ENCODE measurements at places on chromosomes 5 and 9.

DNA sequence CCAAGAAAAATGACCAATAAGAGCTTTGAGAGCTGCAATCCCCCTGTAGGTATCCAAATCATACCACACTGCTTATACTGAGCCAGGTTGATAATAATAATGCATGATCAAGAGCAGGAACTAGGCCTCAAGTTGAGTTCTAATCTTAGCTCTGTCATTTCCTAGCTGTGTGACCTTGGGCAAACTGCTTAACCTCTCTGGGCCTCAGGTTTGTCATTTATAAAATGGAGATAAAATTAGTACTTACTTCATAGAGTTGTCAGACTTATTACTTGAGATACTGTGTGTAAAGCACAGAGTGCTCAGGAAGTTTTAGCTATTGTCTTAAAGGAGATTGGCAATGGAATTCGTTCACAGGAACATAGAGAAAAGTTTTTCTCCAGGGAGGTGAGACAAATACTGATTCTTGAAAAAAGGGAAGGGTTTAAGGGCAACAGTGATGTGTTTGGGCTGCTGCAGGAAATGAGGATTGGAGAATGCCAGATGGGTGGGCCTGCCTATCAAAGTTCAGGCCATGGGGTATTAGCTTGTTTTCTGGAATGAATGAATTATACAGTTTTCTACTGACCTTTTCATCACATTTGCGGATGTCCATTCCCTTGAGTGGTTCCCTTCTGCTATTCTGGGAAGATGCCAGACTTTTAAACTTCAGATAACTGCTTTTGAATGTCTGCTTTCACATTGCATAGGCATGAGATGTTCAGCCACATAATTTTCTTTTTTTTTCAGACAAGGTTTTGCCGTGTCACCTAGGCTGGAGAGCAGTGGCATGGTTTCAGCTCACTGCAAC lies 10.2 kb upstream of the ATP6V0E1 start:
- no peak for DNase-seq

DNA sequence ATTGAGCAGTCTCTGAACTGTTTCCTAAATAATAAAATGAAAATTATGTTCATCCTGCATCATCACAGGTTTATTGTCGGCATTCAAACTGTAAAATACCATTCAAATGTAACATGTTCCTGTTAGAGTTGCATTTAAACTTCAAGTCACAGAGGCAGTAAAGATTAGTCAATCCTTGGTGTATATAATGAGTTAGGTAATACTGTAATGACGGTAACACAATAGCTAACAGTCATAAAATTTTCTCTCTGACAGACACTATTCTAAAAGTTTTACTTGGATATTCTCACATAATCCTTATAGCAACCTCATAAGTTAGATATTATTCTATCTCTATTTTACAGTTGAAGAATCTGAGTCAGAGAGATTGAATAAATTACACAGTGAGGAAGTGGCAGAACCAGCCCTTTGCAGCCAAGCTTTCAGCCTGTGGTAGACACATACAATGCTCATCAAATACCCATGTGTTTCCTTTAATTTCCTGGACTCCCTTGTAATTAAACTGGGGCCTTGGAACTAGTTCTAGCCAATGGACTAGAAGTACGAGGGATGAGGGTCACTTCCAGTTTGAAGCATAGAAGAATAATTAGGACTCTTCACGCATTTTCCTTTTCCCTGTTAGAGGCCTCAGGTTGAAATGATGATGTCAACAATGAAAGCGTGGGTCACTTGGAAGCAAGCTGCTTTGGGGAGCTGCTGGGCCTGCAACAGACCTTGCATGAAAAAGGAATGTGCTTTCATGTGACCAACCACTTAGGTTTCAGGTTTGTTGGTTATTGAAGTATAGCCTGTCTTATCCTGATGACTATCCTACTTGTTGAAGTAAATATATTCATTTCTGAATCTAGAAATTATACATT lies 12.3 kb upstream of the CAST start:
- no peak for DNase-seq

- no peak for DNase-seq
These were observed 86.7 kb downstream of the PRKACG start for GRCh38 chr9:68927165-68927564.

GRCh38 chr5:148653836-148654781 lies at the start of gene HTR4:
Gene HTR4 (minus strand): TSS chr5:148654527. CDS start chr5:148637014, 17,513 bp downstream.
- DNase-seq = no peak

DNA sequence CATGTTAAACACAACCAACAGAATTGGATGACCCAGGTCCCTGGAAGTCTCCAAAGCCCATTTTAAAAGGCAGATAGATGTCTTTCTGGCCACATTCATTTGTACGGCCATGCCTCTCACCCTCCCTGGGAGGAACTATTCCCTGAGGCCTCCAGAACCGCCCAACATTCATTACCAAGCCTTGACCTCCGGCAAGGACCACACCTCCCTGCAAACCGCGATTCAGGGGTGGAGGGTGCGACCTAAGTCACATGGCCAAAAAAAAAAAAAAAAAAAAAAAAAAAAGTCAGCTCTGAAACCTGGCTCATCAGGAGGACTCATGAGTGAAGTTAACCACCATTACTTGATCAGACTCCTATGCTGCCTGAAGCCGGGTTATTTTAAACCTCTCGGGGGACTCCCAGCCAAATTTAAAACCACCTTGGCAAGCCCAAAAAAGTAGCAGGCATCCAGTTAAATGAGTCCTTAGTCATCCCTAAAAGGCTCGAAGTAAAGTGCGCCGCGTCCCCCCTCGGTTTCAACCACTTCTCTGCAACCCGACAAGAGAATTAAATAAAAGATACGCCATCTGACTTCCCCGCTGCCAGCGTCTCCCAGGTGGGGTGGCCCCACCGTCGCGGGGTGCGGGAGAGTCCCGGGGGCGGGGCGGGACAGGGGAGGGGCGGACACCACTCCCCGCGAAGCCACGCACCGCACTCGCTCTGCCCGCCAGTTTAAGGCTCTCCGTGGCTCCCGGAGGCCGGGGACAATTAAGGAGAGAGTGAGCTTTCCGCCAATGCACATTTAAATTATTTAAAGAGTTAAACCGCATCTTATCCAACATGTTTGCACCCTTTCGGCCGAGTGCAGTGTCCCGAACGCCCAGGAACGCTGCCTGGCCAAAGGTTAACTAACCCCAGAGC lies 2.3 kb downstream of the KLF9 start:
- peak; percentile 55 for DNase-seq

DNA sequence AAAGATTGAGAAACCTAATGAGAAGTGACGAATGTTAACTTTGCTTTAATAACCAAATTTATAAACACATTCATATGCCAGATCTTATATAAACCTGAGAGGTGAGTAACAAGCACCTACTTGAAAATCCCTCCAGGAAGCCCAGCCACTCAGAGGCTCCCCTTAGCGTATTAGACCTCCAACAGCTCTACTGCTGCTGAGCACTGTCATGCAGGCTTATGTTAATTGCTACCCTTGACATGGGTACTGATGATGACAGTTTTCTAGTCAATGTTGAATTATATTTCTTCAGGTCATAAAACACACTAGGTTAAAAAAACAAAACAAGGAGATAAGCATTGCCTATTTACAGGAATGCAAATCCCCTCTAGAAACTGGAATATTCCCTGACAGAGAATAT lies 161.2 kb downstream of the MPDZ start:
- no peak for DNase-seq

DNA sequence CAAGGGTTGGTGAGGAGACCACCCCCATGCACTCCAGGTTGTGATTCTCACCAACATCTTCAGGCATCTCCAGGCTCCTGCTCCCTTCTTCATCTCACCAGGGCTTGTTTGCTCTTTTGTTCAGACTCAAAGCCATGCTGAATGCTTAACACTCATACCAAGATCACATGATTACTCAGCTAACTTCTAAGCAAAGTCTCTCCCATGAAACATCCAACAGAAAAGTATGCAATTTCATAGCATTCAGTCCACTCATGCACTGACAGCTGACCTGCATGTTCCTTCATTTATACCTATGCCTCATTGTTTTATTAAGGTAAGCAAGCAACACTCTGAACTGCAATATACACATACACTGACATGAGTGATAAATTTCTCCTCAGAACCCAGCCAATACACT lies 69.0 kb downstream of the SHC3 start:
- DNase-seq = no peak

GRCh38 chr5:59037453-59037852 lies 454.6 kb downstream of the RAB3C start:
- no peak for DNase-seq

DNA sequence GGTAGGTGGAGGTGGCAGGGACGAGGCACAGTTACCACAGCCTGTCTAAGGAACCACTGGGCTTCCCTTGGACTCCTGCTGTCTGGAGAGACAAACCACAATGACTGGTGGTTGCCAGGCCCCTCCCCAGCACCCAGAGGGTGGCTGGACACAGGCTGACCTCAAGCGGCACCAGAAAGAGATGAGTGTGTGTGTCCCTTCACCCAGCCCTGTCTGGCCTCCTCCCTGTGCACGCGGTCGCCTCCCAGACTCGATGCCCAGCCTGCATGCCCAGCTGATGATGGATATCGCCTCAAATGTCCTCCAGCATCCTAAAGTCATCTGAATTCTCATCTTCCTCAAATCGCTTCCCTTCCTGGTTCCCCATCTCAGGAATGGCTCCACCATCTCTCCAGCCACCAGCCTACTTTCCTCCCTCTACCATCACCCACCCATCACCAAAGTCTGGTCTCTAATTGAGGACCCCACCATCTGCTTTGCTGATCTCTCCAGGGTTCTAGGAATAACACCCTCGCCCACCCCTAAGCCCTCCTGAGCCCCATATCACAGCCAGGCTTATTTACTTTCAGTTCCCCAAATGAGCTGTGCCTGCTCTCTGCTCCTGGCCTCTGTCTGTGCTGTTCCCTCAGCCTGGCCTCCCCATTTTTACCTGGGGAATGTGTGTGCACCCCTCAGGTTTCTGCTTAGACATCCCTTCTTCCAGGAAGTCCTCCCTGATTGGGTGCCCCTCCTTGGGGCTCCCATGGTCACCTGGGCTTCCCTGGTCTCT lies 52.5 kb upstream of the GGTA1 start:
- no peak for DNase-seq

DNA sequence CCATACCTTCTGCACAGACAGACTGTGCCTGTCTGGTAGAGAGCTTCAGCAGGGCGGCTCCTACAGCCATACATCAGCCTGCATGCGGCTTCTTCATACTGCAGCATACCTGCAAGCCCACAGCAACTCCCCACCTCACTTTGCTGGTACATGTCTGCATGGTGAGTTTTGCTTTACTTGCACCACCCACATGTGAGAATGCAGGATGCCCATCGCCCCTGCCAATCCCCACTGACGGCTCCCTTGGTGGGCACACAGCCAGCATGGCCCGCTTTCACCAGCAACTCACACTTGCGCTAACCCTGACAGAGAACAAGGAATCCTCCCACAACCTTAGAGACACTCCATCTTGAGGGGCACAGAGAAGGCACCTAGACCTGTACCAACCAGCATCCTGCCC lies 114.9 kb downstream of the DTWD2 start:
- DNase-seq = no peak

DNA sequence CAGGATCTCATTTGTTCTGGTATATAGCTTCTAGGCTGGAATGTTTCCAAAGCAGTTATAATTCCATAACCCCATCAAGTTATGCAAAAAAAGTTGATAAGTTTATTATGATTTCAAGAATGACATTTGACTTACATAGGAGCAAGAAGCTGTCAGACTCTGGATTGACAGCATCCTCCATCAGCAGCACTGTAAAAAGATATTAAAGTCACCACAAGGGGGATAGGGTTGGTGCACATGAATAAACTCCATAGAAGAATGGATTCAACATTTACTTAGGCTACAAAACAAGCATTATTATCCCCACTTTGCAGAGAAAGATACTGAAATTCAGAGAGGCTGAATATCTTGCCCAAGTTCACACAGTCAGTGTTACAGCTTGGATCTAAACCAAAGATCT lies 208.9 kb upstream of the SLC30A5 start:
- no peak for DNase-seq

DNA sequence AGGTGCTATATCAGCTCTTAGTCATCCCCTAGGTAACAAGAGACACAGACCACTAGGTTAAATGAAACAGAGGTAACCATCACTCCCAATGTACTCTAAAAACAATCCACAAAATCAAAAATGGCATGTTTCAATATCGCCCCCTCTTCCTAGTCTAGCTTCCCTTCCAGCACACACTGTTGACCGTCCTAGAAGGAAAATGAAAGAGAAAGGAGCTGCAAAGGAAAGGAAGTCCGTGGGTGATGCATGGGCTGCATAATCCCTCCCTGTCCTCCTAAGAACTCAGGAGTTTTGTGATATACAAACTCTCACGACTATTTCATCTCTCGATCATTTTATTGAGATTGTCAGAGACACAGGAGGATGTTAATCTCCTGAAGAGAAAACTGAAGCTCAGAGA lies 101.6 kb downstream of the RFK start:
- no peak for DNase-seq

DNA sequence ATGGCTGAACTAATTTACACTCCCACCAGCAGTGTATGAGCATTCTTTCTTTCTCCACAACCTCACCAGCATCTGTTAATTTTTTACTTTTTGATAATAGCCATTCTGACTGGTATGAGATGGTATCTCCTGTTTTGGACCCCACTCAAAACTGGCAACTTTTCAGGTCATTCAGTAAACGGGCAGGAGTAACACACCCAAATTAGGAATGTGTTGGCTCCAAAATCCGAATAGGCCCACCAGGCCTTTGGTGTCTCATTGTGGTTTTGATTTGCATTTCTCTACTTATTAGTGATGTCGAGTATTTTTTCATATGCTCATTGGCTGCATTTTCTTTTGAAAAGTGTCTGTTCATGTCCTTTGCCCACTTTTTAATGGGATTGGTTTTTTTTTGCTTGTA lies 517.1 kb downstream of the TMEM232 start:
- DNase-seq = no peak

GRCh38 chr9:126805554-126806262 lies 868 bp downstream of the ZBTB43 start:
- DNase-seq = peak; percentile 41

DNA sequence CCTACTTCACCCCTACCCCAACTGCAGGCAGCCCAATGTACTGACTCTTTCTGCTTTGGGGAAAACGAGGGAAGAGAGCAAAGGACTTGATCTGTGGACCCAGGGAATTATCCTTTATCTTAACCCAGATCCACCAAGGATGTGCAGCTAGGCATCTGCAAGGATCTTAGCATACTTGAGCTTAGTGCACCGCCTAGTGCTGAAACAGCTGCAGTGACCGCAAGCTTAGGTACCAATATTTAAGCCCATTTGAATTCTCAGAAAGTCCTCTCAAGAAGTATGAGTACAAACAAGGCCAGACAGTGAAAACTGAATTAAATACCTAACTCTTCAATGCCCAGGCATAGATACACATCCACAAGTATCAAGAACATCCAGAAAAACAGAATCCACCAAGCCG lies 576.7 kb upstream of the ADAMTS16 start:
- no peak for DNase-seq
